Urothelium cell line (cell line): ENCODE measurements at places on chromosomes 6 and 20.
A peak's percentile ranks its signal among the peaks of the same experiment; 100 is the strongest.

- no peak for DNase-seq
Observed at GRCh38 chr6:159821122-159821521, 21.0 kb downstream of the PNLDC1 start.

- no peak for DNase-seq
Observed at GRCh38 chr6:45870531-45870930, 145.1 kb downstream of the CLIC5 start.

GRCh38 chr6:52872031-52872430 is 31.4 kb upstream of the GSTA5 start:
- no peak for DNase-seq

DNA sequence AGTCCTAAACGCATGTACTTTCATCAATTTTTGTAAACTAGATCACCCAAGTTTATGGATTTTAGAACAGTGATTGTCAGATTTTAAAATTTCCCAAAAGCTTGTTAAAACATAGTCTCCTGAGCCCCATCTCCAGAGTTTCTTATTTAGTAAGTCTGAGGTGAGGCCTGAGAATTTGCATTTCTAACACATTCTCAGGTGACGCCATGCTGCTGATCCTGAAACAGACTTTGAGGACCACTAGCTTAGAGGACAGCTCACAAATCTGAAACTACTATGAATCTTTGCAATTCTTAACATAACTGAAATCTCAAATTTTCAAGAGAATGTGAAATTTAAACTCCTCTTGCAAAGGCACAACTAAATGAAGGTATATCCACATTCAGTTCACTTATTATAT is 37.8 kb upstream of the MLIP start:
- no peak for DNase-seq

- no peak for DNase-seq
Observed at GRCh38 chr6:68238097-68238601, 396.9 kb upstream of the ADGRB3 start.

DNA sequence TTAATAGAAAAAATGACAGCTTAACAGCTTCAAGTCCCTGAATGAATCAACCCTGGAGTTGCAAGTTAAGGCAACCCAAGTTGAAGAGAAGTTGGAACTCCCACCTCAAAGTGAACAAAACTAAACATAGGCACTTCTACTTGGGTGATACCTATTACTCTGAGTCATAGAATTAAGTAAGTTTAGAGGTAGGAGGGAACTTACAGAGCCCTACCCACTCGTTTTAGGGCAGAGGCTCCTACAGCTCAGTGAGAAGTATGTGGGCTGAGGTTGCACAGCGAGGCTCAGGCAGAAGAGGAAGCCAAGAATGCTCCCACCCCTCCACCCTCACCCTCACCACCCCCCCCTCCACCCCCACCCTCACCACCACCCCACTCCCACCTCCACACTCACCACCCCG is 42.2 kb downstream of the NFATC2 start:
- DNase-seq: peak; percentile 76

- DNase-seq: no peak
Observed at GRCh38 chr6:1387876-1388629, 1.3 kb upstream of the FOXF2 start.

- no peak for DNase-seq
Observed at GRCh38 chr6:15569035-15569995, 93.5 kb downstream of the DTNBP1 start.

DNA sequence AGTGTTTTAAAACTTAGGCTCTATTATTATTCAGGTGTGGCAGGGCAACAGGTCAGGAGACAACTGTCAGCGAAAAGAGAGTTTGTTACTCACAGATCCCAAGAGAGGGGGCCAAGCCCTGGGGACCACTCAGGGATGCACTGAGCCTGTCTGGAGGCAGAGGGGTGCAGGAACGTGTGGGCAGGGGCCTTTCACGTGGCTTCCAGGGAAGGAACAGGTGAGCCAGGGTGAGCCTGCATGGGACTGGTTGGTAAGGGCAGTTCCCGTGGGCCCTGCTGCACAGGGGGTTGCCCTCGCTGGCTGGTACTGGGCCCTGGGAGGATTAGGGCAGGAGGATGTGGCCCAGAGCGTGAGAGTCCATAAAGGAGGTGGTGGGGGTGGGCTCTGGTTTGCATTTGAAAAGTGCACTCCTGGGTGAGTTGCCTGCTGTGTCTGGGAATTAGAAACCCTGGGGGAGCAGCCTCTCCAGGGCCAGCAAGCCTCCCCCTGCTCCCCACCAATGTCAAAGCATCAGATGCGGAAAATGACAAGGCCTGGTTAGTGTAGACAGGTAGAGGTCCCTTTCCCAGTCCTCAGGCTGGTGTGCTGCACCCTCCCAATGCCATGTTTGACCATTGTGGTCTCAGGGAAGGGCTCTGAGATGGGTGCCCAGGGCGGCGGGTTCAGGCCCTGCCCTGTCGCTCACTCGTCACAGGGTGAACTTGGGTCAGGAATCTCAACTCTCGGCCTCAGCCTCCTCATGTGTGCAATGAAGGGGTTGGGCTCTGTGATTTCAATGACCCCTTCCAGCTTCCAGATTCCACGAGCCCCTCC is 127.4 kb upstream of the RPS6KA2 start:
- DNase-seq: no peak

DNA sequence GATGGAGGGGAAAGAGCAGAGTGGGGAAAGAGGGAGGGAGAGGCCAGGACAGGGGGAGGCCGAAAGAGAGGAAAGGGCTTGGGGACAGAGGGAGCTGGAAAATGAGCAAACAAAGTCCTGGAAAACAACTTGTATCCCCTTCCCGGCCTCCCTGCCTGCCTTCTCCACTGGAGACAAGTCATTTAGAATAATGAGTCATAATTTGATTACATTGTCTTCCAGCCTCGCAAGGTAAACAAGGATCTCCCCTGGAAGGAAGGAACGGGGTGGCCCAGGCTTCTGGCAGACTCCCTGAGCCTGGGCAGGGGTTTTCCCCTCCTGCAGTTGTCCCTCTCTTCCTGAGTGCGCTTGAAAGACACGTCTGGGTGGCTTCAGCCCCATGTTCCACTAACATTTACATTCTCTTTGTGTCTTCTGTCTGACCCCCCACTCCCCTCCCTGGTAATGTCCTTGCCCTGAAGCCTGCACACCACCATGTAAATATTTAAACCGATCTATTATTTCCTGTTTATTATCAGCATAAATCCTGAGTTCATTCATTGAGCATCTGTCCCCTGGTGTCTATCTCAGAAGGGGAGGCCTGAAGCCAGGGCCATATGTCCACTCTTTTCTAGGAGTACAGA is 12.1 kb upstream of the MRPS18A start:
- DNase-seq: no peak

DNA sequence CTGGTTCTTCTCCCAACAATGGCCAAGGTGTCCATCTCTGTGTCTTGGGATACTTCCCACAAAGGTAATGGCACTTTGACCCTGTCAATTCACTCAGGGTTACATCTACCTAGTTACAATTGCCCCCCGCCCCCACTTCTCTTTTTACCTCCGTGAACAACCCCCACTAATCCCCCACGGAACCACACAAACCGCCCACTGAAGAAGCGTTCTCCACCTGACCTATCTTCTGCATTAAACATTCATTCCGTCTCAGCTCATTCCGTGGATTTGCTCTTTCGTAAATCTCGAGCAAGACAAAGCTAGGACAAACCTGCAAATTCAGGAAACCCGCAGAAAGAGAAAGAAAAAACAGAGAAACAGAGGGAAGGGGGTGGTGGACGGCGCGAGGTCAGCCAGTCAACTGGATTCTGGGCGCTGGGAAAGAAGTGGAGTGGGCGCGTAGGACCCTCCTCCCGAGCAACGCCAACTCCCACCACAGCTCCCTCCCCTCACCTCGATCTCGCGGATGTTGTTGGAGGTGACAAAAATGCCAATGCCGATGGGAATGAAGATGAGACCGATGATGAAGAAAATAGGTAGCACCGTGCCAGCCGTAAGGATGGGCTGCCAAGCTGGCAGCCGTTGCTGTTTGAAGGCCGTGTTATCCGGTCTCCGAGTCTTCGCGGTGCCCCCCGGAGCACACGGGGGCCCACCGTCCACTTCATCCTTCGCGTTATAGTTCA is 523 bp downstream of the TMEM30A start:
- DNase-seq: peak; percentile 23

DNA sequence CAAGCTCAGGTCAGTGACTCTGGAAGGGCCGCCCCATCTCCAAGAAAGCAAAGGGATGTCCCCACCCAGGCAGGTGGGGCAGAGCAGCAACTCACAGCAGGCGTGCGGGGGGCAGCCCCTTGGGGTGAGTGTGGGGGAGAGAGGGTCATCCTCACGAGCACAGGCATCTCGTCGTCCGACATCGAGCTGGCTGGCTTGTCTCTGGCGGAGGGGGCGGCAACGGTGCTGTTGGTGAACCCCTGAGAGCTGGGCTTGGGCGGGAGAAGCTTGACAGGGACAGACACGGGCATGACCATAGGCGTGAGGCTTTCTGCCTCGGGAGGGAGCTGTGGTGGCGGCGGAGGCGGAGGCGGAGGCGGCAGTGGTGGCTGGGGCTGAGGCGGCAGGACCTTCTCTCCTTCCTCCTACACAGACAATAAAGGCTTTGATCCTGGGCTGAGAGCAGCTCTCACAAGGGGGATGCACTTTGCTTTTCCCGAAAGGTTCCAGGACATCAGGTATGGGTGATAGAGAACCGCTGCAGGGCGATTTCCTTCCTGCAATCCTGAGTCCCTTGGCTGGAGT is 45.6 kb upstream of the MRPS10 start:
- no peak for DNase-seq

DNA sequence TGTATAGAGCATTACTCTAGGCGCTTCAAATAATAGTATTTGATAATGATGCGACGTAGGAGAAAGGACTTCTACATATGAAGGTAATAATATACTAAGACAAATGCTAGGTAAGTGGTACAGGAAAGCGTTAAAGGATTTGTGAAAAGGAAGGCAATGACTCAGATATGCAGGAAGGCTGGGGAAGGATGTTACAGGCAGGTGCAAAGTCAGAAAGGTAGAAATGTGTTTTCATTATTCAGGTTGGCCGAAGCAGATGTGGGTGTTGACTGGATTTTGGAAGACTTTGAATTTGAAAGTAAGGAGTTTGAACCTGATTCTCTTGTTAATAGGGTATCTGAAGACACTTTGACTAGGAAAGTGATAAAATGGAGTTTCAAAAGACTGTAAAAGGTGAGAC is 51.0 kb downstream of the STK4 start:
- DNase-seq: no peak

- DNase-seq: no peak
Observed at GRCh38 chr20:64145458-64146300, 18.6 kb upstream of the MYT1 start.

GRCh38 chr6:110491644-110492317 is 15.4 kb upstream of the SLC22A16 start:
- peak; percentile 60 for DNase-seq

DNA sequence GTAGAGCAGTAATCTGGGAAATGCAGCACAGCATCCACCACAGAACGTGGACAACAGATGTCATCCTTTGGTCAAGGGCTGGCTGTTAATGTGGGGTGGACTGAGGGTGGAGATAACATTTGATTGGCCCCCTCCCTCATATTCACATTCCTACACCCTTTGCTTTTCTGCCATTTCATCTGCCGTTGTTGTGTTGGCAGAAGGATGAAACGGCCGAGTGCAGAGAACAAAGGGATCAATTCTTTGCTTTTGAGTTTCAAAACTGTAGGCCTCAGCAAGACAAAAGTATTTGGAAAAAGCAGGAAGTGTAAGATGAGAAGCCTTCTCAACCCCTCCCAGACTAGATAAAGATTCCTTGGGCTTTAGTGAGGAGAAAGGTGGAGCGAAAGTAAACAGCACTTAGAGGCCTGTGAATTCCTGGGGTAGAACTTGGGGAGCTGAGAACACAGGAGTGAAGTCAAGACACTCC is 74.2 kb upstream of the PHIP start:
- DNase-seq: peak; percentile 6

DNA sequence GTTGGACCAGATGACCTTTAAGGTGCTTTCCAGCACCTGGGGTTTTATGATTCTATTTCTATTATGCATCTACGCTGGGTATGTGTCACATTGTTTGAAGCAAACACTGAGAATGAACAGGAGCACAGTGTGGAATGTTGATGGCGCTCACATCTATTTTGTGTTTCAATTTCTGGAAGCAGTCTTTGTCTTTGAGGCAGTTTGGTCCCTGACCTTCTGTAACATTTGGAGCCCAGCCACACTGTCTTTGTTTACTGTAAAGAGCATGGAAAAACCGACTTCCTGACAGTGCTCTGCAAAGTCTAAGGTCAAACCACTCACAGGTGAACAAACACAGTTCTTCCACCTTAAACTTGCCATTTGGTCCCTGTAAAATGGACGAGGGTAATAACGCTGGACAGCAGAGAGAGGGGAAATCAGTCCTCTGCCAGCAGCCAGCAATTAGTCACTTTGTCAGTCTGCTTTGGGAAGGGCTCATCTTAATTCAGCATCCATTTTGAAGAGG is 155.5 kb downstream of the PRL start:
- DNase-seq: peak; percentile 21
